Liver (tissue), 10 donors: ENCODE measurements at places on chromosomes 13 and 19. TPM values are rescaled to one million over a fixed set of nuclear protein-coding genes. Genes with fewer than 3 reads are reported as not detected.
A peak's percentile ranks its signal among the peaks of the same experiment; 100 is the strongest.

Gene ZNF836
- 1.7 TPM for polyA plus RNA-seq

- H3K27me3 ChIP-seq = no peaks in the 10 kb centered on the region
- no peaks in the 10 kb centered on the region for H3K4me1 ChIP-seq
- no peaks in the 10 kb centered on the region for H3K36me3 ChIP-seq
- H3K4me3 ChIP-seq = no peak overlapping the region
- no peak overlapping the region for H3K27ac ChIP-seq
These were observed 186.8 kb upstream of the TSC22D1 start for GRCh38 chr13:44762911-44763310.

DNA sequence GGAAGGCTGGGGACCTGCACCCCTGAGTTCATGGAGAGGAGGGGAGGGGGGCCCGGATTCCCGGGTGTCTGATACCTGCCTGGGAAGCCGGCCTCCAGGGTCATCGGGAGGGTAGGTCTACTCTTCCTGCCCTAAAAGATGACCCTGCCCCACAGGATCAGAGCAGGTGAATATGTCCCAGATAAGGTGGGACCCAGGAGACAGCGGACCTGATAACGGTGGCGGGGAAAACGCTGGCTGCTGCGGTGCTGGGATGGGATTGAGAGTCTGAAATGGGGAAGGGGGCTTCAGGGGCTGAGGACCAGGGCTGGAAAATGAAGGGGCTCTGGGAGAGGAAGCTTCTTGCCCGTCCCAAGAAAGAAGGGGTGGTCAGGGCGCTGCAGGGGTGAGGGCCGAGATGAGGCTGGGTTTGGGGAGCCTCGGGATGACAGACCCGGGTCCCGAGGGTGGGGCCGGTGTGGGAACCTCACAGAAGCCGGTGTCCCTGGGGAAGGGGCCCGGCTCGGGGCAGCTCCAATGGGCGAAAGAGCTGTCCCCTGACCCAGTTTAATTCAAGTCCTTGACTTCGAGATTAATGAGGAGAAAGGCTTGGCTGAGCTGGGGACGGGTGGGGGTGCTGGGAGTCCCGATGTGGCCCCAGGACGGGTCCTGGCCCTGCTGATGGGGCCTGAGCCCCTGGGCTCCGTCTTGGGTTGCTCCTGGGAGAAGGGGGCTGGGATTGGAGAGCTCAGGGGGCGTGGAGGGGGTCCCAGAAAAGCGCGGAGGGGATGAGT is 823 bp downstream of the TTYH1 start:
- no peak for DNase-seq
- H3K4me3 ChIP-seq = no peak overlapping the region
- H3K4me1 ChIP-seq = no peaks in the 10 kb centered on the region

- H3K27ac ChIP-seq = no peak overlapping the region
- H3K4me3 ChIP-seq = peak overlapping the region; percentile 12
- H3K36me3 ChIP-seq = peaks cover 2% of the 10 kb centered on the region
- DNase-seq = no peak
These were observed 13.9 kb downstream of the ZNF543 start for GRCh38 chr19:57334191-57334590.
